ENCODE measurements at places on chromosomes 5 and 9. TPM values are rescaled to one million over a fixed set of nuclear protein-coding genes. Genes with fewer than 3 reads are reported as not detected.
A peak's percentile ranks its signal among the peaks of the same experiment; 100 is the strongest.

- no peak for DNase-seq
Observed at GRCh38 chr5:170387775-170388639, 1.2 kb downstream of the KCNMB1 start.

GRCh38 chr5:115377468-115378217 is 81.2 kb upstream of the CCDC112 start:
- no peak for DNase-seq

DNA sequence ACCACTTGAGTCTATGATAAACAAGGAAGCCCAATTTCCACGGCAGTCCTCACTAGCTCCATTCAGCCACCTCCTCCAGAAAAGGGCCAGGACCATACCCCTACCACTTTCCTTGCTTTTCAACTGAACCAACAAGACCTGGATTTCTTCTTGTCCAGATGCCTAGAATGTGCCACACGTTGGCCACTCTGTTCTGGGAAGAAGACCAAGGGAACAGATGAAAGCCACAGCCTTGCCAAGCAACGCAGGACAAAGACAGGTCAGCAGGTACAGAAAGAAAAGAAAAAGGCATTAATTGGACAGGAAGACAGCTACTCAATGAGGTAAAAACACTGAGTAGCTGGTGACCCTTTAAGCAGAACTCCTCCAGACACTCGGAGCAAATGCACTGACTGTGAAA is 2.2 kb downstream of the CCNJL start:
- DNase-seq, result no peak

DNA sequence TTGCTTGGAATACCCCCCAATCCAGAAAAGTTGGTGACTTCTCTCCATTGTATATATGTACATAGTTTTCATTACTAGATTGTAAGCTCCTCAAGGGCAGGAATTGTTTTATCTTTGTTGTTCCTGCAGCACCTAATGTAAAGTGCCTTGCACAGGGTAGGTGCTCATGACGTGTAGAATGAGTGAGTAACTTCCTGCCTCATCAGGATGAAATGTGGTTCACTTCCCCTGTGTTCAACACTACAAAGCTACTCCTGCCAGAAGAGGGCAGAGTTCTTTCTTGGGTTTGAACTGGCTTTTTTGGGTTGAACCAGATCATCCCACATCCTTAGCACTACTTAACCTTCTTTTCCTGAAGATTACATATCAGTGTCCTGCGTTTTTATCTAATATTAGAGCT is 23.9 kb downstream of the GTF3C4 start:
- peak; percentile 24 for DNase-seq

- peak; percentile 38 for DNase-seq
Observed at GRCh38 chr9:99137225-99137624, 32.3 kb downstream of the TGFBR1 start.

PPP3R2 gene
- total RNA-seq, result not detected

TMEM161B gene
- total RNA-seq, result 33.8 TPM

DNA sequence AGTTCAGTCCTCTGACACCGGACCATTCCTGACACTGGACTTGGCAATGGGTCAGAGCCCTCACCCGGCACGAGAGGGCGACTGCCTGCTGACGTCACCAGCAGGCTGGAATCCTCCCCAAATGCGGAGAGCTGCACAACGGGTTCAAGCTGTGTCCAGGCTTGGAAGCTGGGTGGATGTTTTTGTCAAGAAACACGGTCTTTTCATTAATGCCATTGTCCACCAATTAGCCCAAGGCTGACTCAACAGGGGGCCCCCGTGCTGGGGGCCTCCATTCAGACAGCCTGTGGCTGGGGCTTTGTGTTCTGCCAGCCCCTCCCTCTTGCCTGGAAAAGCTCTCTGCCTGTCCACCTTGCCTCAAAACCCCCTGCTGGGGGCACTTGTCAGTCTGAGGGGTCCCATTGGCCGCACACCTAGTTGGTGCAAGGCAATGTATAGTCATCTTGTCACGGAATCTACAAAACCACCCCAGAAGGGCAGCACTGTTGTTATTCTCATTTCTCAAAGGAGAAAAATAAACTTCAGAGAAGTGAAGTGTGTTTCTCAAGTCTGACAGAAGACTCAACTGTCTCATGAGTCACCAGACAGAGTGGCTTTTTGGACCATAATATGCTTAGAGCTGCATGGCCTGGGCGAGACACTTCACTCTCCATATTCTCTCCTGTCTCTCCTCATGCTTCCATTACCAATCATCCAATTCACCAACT is 24.6 kb downstream of the NDUFA8 start:
- no peak for DNase-seq

DNA sequence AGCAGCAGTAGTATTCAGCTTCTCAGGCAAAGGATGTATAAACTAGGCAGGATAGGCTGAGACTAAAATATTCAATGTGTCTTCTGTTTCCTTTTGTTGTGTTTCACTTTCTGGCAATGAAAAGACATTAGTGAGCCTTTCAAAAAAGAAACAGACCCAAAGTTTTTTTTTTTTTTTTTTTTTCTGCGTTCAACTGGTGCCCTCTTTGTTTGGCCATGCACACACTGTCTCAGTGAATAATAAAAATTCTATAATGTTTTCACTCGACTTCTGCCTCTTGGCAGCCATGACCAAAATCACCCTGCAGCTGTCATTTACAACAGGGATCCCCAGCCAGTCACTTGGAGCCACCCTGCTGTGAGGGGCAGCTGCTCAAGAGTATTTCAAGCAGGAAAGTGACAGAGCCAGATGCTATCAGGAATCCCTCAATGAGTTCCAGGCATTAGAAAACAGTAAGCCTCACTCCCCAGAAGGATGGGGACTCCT is 44.0 kb upstream of the MAN2A1 start:
- no peak for DNase-seq

RGS7BP gene
- total RNA-seq, result not detected

DNA sequence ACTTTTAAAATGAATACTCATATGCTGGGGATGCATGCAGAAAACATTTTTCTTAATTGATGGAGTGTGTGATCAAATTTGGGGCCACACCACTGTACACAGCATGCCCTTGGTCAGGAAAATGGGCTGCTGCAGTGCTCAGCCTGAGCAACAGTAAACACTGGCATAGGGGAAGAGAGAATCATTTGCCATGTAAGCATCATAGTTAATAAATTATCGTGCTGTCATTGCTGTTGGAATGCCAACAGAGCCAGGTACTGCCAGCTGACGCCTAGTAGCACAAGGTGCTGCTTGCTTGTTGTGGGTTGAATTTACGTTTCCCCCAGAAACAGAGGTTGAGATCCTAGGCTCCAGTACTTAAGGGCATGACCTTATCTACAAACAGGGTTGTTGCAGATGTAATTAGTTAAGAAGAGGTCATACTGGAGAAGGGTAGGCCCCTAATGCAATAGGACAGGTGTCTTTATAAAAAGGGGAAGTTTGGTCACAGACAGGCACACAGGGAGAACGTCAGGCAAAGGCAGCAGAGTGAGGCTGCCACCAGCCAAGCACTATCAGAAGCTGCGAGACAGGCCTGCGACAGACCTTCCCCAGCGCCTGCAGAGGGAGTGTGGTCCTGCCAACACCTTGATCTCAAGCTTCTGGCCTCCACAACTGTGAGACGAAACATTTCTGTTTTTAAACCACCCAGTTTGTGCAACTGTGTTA is 25.3 kb downstream of the DAP start:
- peak; percentile 86 for DNase-seq

- no peak for DNase-seq
Observed at GRCh38 chr5:160311491-160312133, 752 bp downstream of the CCNJL start.

GRCh38 chr9:100720922-100721321 is 143.0 kb downstream of the CAVIN4 start:
- DNase-seq, result no peak

GRCh38 chr5:157130925-157131324 is 11.7 kb downstream of the MED7 start:
- DNase-seq, result no peak

DNA sequence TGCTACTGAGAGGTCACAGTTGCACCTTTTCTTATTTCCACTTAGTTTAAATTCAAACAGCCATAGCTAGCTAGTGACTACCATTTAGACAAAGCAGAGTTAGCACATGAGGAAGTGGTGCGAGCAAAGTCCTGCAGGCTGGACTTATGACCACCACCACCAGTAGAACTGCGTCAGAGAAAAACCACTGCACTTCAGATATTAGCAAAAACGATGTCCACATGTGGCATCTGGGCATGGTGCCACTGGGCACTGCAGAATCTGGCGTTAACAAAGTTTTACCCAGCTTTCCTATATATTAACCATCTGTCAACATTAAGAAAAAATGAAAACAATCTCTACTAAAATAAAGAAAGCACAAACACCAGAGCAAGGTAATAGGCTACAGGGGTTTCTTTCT is 80.1 kb downstream of the SPTLC1 start:
- no peak for DNase-seq

- DNase-seq, result no peak
Observed at GRCh38 chr9:93620881-93621820, 44.8 kb downstream of the PHF2 start.

DNA sequence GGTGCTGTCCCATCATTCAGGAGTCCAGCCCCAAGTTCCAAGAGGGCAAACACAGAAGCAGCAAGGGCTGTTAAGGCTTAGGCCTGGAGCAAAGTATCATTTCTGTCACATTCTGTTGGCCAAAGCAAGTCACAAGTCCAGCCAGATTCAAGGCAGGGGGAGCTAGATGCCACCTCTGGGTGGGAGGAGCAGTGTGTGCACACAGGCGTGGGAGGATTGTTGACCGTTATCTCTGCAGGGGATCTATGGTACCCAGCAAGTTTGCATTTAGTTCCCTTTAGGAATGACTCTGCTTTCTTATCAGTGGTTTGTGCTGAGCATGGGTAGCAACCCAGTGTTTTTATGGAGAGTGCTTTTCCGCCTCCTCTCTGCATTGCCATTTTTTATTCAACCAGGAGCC is 278.9 kb downstream of the NR3C1 start:
- no peak for DNase-seq

SPATA31A6 gene
- not detected for total RNA-seq

DNA sequence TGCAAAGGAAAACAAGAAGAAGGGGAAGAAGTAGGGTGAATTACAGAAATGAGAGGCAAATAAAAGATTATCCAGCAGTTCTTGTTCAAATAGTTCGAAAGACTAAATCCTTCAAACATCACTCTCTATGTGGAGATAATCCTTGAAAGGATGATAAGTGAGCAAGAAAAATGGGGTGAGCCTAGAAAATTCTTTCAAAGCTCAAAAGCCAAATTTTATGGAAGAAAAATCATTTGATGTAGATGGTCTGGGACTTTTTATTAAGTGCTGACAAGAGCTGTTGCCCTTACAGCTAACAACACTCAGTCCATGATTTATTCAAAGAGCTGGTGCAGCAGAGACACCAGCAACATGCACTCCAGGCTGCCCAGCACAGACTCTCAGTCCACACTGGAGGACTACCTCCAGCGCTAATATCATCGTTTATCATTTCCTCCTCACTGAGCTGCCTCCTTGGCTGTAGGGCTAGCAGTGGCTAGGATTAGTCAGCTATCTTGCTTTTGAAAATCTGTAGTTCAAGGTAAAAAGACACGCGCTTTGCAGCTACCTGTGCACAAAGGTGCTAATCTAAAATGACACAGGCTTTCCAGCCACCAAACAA is 264.8 kb upstream of the KIF2A start:
- no peak for DNase-seq

GRCh38 chr5:175700991-175701390 is 43.1 kb downstream of the HRH2 start:
- DNase-seq, result no peak

IGFBPL1 gene
- not detected for total RNA-seq

KCNIP1 gene
- total RNA-seq, result not detected

FGD3 gene
- 167 TPM for total RNA-seq

DNA sequence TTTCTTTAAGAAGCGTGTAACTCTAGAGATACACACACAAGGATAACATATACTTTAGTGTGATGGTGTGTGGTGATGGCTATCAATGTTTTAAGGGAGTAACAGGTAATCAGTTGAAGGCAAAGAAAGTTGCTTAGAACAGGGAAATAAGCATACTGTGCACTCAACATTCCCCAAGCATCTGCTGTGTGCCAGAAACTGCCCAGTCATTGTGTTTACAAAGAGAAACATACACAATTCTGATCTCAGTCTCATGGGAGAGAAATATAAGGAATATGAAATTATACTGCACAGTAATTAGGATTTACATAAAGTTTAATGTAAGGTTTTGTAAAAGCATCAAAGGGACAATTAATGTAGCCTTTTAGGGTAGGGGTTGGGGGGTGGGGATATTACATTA is 224.1 kb upstream of the TYRP1 start:
- DNase-seq, result no peak

- no peak for DNase-seq
Observed at GRCh38 chr5:157867751-157868387, 8.9 kb upstream of the CLINT1 start.

SYNPO gene
- total RNA-seq, result 16.8 TPM

EFCAB9 gene
- not detected for total RNA-seq

CDH9 gene
- not detected for total RNA-seq

GRCh38 chr9:6942406-6942805 is 184.6 kb downstream of the KDM4C start:
- DNase-seq, result no peak

GRCh38 chr5:54570916-54571315 is 53.4 kb downstream of the SNX18 start:
- no peak for DNase-seq

GRCh38 chr5:93829346-93829745 is 87.9 kb upstream of the POU5F2 start:
- no peak for DNase-seq

GRCh38 chr9:107389617-107390071 is 99.9 kb downstream of the KLF4 start:
- no peak for DNase-seq

GRCh38 chr9:14515049-14515448 is 178.2 kb downstream of the ZDHHC21 start:
- DNase-seq, result no peak

DNA sequence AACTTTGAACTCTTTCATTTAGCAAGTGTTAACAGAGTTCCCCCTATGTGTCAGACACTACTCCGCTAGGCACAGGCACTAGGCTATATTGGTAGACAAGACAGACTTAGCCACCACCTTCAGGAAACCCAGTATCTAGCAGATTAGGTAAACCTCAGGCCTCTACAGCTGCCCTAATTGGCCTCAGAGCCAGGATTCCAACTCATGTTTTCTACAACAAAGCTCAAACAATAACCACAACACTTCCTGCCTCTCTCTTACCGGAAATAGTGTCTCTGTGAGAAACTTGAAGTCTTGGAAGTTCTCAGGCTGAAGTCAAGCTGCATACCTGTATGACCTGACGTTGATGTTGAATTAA is 116.6 kb upstream of the SLC44A1 start:
- DNase-seq, result peak; percentile 23

DNA sequence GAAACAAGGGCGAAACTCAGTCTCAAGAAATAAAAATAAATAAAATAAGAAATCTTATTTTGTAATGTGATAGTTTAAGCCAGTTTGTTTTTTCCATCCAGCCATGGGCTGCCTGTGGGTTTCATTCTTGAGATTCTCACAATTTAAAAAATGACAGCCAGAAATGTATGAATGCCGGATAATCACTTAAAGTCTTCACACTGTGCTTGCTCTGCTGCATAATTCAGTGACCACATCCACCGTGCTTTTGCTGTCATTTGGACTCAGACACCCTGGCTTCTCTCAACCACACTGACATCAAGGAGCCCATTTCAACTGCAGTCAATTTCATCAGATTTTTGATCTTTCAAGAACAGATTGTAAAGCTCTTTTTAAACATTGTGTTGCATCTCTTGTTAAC is 61.0 kb upstream of the DAPK1 start:
- no peak for DNase-seq

SPATA31E1 gene
- not detected for total RNA-seq

Data from B cell (primary cell).